Activated T-helper 2 cell treated with anti-CD3 and anti-CD28 coated beads, Interferon-gamma antibody, Interleukin-2, Interleukin-4, amounts not matched to agents 10 μg/mL and 5 μg/mL and 100 μg/mL, durations not matched to agents 14 hours and 24 hours and 36 hours (primary cell): ENCODE measurements at places on chromosomes 11 and 22. TPM values are rescaled to one million over a fixed set of nuclear protein-coding genes. Genes with fewer than 3 reads are reported as not detected.

- no peak for DNase-seq
These were observed 8.5 kb downstream of the MRPL16 start for GRCh38 chr11:59801981-59802638.

DNA sequence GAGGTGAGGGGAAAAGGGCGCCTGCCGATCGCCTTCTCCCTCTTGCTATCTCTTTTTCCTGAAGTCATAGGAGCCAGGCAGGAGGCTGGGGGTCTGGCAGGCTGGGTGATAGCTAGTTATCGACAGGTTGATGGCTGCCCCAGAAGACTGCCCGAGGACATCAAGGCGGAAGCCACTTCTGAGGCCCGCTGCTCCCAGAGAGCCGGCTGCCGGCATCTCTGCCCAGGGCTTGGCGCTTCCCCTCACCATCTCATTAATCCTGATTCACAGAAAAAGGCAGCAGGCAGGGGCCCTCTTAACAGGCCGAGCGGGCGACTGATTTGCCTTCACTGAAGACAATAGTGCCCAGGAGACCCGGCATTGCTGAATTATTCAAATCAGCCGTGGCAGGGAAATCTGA lies 124.2 kb downstream of the MIAT start:
- no peak for DNase-seq

- no peak for DNase-seq
These were observed 944 bp downstream of the C11orf86 start for GRCh38 chr11:66976028-66976467.

DNA sequence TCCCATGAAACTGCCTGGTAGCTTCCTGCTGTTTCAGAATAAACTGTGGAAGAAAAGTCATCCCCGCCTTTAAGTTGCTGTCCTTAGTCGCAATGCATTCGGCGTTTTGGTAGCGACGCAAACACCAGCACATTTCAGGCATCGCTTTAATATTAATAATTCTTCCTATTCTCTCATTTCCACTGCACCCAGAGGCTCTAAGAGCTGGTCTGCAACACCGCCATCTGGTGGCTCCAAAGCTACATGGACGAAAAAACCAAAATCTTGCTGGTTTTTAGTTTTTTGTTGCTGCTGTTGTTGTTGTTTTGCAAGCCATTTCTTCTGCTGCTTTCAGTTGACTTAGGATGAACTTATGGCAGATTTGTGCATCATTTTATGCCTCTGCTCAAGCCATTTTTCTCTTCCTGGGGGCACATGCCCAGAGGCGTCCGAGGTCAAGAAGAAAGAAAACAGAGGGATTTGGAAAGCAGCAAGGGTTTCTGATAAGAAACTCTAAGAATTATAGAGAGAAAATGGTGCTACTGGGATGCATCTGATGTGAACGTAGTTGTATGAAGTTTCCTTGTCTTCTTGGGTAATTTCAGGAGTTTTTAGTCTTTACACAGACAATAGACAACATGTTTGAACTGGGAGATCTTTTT lies 345.4 kb upstream of the KIRREL3 start:
- no peak for DNase-seq

GRCh38 chr11:2507945-2508749 lies 63.3 kb downstream of the KCNQ1 start:
- DNase-seq, result peak; percentile 6

DNA sequence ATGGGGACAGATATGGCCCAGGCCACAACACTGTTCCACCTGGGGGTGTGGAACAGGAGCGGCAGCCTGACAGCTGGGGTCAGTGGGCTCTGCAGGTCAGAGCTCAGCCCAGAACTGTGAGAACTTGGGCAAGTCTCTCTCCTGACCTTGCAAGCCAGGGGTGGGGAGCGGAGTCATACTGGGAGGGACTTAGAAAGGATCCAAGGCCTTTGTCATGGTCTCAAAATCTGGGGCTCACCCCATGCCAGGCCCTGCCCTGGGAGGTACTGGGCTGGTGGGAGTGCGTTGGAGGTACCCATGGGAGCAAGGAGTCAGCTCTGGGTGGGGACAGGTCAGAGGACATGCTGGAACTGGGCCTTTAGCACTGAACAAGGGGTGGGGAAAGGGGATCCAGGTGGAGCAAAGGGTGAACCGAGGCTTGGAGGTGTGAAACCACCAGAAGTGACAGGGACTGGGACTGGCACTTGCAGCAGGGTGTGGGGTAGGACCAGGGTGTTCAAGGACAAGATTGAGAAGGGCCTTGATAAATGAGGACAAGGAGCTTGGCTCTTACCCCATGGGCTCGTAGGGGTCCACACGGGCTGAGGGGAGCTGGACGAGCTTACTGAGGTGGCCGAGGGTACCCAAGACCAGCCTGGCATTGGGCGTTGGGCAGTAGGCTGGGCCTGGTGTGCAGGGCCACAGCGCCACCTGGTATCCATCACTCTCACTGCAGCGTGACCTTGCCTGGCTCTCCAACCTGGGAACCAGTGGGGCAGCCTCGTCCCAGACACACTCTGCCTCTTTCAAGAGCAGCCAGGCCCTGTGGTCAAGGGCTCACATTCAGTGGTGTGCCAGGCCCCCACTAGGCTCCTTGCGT lies 7.4 kb upstream of the PMM1 start:
- DNase-seq, result peak; percentile 22

DNA sequence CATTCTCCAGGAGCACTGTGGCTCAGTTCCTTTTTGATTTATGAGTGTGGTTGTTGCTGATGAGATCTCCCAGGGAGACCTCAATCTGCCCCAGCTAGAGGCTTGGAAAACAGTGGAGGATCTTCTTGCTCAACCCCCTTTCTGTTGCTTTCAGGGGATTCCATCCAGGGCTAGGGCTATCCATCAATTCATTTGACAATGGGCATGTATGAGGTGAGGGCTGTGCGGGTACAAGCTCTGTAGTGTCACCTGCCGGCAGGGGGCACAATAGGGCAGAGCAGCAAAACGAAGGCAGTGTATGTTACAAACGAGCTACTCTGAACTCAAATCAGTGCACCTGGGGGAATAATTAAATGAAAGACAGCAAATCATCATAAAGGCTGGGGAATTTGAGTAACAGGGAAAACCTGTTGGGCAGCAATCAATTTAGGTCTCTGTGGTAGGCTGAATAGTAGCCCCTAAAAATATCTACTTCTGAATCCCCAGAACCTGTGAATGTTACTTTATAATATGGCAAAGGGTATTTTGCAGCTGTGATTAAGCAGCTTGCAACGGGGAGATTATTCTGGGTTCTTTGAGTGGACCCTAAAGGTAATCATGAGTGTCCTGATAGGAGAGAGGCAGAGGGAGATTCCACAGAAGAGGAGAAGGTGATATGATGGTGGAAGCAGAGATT lies 170.3 kb upstream of the ZBED5 start:
- DNase-seq, result peak; percentile 55

- no peak for DNase-seq
These were observed 408.4 kb downstream of the SOX6 start for GRCh38 chr11:15947681-15948648.

GRCh38 chr11:121385688-121386087 lies 66.4 kb upstream of the SORL1 start:
- DNase-seq, result no peak

GRCh38 chr11:79236541-79236971 lies 204.3 kb downstream of the TENM4 start:
- no peak for DNase-seq

GRCh38 chr11:469684-470560 lies 19.8 kb downstream of the PTDSS2 start:
- no peak for DNase-seq

DNA sequence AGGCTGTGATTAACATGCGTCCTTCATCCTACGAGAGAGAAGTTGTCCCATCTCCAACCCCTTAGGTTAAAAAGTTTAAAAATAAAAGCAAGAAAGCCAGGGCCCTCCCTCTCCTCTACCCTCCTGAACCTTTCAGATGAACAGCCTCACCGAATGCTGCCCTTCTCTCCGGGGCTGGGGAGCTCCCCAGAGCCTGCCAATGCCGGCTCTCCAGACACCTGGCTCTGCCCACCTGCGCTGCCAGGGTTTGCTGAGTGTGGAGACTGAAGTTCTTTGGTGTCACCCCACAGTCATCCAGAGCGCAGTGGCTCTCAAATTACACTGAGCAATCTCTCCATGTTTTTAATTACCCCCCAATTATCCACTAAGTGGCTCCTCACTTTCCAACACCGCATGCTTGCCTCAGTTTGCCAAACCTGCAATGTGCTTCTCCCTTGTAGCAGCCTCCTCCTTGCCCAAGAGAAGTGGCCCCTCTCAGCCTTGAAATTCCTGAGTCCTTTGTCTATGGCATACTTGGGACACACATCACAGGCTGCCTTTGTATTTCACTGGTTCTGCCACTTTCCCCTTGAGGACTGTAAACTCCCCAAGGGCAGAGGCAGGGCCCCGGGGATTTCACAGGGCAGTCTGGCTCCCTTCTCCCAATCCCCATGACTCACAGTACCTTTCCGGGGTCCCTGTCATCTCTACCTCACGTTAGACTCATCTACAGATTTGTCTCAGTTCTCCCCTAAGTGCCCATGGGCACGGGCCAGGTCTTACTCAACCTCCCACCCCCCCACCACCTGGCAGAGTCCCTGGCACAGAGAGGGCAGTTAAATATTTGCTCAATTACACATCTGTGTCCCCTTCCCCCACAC lies 2.0 kb downstream of the MYH9 start:
- DNase-seq, result no peak

GRCh38 chr22:43396934-43397457 lies 14.8 kb upstream of the MPPED1 start:
- no peak for DNase-seq

DNA sequence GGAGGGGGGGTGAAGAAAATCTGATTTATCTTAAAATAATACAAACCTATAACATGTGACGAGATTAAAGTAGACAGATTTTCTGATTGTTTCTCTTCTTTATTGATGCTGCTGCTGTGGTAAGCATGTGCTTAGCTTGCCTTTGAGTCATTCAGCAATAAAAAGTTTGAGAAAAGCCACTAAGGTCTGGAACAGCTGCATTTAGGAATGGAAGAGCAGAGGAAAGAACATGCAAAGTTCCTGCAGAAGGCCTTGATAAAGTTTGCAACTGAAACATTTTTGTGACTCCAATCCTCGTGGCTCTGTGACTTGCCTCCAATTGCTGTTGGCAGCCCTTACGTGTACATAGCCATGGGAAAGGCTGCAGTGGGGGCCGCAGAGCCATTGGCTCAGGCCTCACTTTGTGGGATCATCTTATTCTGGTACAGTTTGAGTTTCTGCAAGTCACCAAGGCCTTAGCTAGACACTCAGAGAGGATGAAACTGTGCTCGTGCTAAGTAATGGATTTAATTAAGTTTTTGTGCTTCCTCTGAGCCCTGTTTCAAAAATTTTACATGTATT lies 370.2 kb downstream of the AASDHPPT start:
- DNase-seq, result no peak

GRCh38 chr11:94623120-94623735 lies 56.1 kb downstream of the PIWIL4 start:
- peak; percentile 24 for DNase-seq

DNA sequence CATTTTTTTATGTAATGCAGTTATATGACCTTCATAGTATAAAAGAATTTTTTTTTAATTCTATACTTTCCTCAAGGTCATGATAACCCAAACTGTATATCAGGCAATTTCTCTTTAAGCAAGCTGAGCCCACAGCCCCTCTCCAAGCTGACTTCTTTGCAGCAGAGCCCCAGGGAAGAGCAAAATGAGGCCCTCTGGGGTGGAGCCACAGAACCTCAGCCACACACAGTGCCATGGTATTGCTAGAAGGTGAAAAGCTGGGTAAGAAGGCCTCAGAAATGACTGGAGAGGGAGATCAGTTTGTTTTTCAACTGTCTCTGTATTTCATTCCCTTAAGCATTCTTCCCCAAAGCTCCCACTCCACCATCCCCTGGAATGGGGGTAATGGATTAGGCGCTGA lies 108.8 kb downstream of the PLEKHA7 start:
- no peak for DNase-seq

WT1 gene
- total RNA-seq, result not detected in 2 replicates

EIF3D gene
- 300 and 316 TPM in 2 replicates for total RNA-seq

TUB gene
- 0.50 and 0.55 TPM in 2 replicates for total RNA-seq

NXPE4 gene
- total RNA-seq, result not detected in 2 replicates

TREH gene
- total RNA-seq, result not detected in 2 replicates

CFAP68 gene
- total RNA-seq, result 19.4 and 22.2 TPM in 2 replicates

SMTNL1 gene
- not detected in 2 replicates for total RNA-seq

GRAMD1B gene
- total RNA-seq, result 159 and 166 TPM in 2 replicates

SLC15A3 gene
- 2.1 and 2.2 TPM in 2 replicates for total RNA-seq

OR8I2 gene
- total RNA-seq, result not detected in 2 replicates

MS4A3 gene
- not detected in 2 replicates for total RNA-seq
